Posterior vena cava (tissue), 2 donors: ENCODE measurements at places on chromosomes 13 and 19. TPM values are rescaled to one million over a fixed set of nuclear protein-coding genes. Genes with fewer than 3 reads are reported as not detected.

DNA sequence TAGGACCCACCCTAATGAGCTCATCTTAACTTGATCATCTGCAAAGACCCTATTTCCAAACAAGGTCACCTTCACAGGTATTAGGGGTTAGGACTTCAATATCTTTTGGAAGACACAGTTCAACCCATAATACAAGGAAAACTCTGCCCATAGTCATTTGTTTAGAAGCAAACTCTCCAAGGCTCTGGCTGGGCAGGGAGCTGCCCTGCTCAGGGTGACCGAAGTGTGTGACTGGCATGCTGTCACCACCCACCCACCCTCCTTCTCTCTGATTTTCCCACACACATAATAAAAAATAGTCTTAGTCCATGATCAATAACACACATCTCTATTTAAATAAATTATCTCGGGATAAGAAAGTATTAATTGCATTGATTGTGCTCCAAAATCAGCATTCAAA lies 161.1 kb downstream of the KCTD15 start:
- no peak for DNase-seq

- no peak for DNase-seq
These were observed 43.5 kb upstream of the RGCC start for GRCh38 chr13:41413872-41414271.

DNA sequence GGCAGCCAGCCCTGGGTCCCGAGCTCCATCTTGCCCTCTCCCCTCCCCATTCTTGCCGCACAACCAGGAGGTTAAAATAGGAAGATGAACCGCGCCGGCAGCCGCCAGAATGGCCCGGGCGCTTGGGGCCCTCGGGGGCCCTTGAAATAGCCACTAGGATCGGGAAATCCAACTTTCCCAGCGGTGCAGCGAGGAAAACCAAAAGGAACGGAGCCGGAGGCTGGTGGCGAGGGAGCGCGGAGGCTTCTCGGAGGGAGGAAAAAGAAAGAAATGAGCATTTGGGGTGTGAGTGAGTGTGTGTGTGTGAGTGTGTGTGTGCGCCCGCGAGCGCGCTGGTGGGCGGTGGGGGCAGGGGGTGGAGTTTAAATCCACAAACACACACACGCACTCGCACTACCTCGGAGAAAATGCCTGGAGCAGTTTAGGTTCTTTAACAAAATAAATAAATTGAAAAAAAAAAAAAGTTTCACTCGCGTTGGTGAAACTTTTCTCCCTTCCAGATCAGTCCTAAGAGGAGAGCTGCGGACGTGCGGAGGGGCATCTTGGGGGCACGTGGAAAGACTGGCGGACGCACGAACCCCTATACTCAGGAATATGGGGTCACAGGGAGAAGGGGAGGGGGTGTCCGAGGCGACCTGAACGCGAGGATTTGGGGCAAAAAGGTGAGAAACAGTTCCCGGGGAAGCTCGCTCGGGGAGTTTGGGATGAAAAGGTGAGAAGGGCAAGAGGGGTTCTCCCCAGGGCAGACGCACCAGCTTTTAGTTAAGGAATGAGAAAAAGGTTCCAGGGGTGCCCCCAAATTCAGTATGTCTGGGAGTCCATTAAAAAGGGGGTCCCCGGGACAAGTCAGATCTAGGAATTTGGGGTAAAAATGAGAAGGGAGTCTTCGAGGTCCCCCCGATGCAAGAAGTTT lies 1.3 kb downstream of the RFX2 start:
- peak; percentile 94 for DNase-seq

DNA sequence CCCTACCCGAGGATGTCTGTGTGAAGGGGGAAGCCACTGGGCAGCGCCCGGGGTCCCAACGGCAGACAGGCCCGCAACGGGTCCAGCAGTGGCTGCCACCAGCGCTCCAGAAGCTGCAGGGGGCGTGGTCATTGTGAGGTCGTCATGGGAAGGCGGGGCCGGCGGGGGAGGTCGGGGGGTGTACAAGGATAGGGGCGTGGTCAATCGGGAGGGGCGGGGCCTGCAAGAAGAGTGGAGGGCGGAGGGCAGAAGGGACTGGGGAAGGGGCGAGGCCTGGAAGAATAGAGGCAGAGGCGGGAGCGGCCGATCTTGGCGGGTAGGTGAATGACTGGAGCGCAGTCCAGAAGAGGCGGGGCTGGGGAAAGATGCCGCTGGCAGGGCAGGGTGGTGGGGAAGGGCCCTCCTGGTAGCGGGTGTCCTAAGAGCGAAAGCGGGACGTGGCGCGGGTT lies 4.4 kb downstream of the FUZ start:
- DNase-seq: peak; percentile 98

DNA sequence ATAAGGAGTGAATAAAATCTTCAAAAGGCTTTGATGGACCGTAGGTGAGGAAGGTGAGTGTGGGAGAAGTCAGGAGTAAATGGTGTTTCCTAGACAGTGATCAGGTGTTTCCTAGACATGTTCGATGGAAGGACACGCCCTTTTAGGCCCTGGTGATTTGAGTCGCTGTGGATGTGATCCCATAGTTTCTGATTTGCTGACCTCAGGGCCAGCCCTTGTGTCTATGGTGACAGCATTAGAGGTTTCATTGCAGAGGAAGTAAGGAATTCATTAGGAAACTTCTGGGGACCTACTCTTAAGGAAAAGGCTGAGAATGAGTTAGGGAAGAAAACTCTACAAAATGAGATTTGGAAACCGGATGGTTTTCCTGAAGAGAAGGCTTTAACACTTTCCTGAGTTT lies 31.5 kb upstream of the RNF113B start:
- no peak for DNase-seq

DNA sequence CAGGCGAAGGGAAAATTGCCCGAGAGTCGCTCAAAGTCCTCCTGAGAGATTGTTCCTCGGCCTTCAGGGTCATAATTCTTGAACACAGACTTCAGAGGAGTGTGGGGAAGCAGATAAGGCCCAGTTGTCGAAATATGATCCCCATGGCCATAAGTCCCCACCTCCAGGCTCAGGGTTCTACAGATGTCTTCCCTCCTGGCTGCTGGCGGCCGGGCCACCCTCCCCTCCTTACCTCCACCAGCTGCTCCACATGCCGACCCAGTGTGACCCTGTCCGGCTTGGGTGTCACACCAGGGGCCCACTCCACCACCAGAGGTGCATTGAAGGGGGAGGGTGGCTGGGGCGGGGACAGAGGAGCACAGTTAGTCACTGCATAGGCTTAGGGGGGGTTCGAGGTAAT lies 10.1 kb downstream of the FAM98C start:
- no peak for DNase-seq

Gene SYT5
- not detected for total RNA-seq

Gene RB1
- total RNA-seq: 35.9 TPM

Gene IRGC
- not detected for total RNA-seq

GRCh38 chr13:61187471-61187870 lies 228.2 kb downstream of the PCDH20 start:
- no peak for DNase-seq

DNA sequence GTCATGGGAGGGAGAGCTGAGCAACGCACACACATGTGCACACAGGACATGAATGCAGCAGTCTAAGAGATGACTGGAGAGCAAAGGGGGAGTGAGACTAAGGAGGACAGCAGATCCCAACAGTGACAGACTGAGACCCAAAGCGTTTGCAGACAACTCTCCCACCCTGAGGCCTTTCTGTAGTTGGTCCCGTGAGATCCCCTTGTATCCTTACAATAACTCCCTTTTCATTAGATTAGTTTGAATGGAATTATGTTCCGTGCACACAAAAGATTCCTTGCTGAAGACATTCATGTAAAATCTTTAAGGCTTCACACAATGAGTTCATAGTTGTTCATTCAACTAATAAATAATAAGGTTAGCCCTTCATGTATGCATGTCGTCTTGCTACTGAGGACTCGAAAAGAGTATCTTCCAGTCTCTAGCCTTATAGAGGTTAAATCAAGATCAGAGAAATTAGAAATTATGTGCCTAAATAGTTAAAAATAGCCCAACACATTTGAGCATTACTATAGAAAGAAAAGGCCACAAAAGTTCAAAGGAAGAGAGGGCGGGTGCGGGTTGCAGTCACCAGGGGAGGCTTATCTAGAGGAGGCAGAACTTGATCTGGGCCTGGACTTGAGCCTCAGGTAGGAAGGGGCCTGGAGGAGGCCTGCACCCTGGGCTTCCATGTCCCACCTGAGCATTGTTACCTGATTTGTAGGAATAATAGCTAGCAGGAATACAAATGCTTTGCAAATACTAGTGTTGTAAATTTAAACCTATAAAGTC lies 3.1 kb upstream of the GTF3A start:
- no peak for DNase-seq

Gene HTR2A
- 27.2 TPM for total RNA-seq

DNA sequence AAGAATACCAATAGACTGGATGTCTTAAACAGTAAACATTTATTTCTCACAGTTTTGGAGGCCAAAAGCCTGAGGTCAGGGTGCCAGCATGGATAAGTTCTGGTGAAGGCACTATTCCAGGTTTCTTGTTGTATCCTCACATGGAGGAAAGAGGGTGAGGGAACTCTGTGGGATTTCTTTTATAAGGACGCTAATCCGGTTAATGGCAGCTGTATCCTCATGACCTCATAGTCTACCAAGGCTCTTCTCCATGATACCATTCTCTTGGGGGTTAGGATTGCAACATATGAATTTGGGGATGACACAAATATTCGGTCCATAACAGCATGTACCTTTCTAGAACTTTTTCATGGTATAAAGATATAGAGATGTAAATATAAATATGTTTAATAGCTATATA lies 412.0 kb downstream of the LMO7 start:
- DNase-seq: no peak

DNA sequence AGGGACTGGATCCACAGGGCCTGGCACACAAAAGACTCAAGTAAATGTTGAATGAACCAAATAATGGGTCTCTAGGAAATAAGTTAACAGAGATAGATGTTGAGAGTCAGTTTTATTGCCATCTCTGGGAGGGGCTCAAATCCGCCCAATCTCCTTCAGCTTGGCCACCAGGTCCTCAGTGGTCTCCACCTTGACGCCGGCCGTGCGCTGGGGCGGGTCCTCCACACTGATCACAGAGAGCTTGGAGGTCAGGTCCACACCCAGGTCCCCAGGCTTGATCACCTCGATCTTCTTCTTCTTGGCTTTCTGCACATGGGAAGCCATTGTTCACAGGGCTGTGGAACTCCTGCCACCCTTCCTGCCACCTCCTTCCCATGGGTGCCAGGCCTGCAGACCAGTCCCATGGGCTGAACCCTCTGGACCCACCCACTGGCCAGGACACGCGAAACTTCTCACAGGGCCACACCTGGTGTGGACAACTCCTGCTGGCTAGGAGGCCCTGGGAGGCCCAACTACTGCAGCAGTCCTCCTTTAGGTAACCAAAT lies 3.2 kb upstream of the VSIG10L start:
- DNase-seq: no peak

- no peak for DNase-seq
These were observed 39.9 kb upstream of the VWA8 start for GRCh38 chr13:42000846-42001245.

DNA sequence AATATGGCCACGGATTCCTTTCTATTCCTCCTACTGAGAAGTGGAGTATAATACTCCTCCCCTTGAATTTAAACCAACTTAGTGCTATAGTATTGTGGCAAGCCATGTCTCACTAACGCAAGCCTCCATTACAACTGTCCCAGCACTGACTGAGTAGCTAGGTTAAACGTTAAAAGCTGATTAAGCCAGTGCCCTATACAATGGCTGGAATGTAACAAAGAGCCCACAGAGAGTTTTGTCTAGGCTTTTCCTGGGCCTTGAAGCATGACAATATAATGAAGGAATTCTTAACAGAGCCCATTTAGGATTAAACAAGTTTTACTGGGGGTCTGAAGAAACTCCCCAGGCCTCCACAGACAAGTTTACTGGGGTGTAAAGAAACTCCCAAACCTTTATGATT lies 254.5 kb upstream of the DACH1 start:
- DNase-seq: no peak

Gene ZNF534
- 0.14 TPM for total RNA-seq

DNA sequence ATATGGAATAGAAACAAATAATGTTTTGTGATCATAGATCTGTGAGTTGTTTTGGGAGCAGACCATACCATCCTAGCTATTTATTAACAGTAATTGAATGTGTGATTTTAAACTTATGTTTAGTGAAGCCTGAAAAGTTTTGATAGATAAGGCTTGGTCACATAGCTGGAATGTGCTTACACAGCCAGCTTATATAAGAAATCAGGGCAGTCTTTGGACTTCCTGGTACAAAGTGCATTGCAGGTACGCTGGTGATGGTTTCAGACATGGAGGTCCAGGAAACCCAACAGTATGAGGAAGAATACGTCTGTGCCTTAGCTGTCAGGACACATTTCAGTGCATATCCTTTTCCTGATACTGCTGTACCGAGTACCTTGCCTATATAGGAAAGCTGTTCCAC lies 2316.2 kb upstream of the PCDH20 start:
- no peak for DNase-seq
